Heart left ventricle (tissue), 16 donors: ENCODE measurements at places on chromosomes 12 and 14. TPM values are rescaled to one million over a fixed set of nuclear protein-coding genes. Genes with fewer than 3 reads are reported as not detected.
A peak's percentile ranks its signal among the peaks of the same experiment; 100 is the strongest.

DNA sequence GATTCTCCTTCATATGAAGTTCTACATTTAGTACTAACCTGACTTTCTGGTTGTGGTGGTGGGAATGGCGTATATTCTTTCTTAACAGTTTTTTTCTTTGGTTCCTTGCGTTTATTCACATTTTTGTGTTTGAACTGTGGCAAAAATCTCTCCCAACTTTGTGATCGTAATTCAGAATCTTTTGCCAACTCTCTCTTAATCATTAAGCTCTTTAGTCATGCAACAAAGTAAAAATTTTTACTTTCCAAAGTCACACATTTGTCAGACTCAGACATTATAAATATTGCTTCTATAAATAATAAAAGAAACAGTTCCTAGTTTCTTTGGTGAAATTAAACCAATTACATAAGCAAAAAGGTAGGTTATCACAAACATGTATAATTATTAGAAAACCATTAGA lies 7.5 kb downstream of the KRR1 start:
- H3K4me1 ChIP-seq = no peaks in the 10 kb centered on the region
- no peak overlapping the region for H3K27ac ChIP-seq
- H3K36me3 ChIP-seq = peaks cover 89% of the 10 kb centered on the region
- no peaks in the 10 kb centered on the region for H3K27me3 ChIP-seq
- H3K4me3 ChIP-seq = no peak overlapping the region

DNA sequence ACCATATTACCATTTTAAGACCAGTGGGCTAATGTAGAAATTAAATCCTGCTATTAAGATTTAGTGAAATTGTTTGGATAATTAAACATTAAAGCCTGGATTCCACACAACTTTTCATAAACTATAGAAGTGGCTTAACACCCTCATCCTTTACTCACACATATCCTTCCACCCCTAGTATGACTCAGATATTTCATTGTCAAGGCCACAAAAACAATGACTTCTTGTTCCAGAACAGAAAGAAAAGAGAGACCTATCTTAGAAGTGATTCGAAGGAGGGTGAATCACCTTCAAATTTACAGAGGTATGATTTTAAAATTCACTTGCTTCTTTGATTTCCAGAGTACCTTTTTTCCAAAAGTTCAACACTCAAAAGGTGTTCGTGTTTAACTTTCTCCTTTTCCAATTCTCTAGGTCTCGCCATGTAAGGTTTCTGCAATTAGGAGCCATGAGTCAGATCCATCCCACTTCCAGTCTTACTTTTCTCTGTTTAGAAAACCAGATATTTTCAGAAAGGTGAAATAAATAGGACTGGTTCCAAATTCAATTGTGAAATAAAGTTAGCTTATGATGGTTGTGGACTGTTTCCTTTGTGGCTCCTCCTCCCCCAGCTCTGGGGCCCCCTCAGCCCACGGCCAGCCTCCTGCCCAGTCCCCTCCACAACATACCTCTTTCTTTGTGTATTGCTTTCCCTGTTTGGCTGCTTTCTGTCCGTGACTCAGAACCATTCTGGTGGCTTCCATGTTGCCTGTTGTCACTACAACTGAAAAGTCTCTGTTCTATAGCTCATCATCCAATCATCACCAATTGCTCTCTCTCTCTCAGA lies 24.6 kb upstream of the MGP start:
- no peaks in the 10 kb centered on the region for H3K36me3 ChIP-seq
- no peak overlapping the region for H3K27ac ChIP-seq
- H3K27me3 ChIP-seq = no peaks in the 10 kb centered on the region
- no peak overlapping the region for H3K4me3 ChIP-seq
- H3K4me1 ChIP-seq = peaks cover 7% of the 10 kb centered on the region
- DNase-seq = no peak

- no peaks in the 10 kb centered on the region for H3K36me3 ChIP-seq
- peaks cover 8% of the 10 kb centered on the region for H3K27me3 ChIP-seq
- peak overlapping the region; percentile 28 for H3K27ac ChIP-seq
- H3K4me1 ChIP-seq = peaks cover 4% of the 10 kb centered on the region
- H3K4me3 ChIP-seq = peak overlapping the region; percentile 51
These were observed 352 bp downstream of the PLXNC1 start for GRCh38 chr12:94148739-94149118.

DNA sequence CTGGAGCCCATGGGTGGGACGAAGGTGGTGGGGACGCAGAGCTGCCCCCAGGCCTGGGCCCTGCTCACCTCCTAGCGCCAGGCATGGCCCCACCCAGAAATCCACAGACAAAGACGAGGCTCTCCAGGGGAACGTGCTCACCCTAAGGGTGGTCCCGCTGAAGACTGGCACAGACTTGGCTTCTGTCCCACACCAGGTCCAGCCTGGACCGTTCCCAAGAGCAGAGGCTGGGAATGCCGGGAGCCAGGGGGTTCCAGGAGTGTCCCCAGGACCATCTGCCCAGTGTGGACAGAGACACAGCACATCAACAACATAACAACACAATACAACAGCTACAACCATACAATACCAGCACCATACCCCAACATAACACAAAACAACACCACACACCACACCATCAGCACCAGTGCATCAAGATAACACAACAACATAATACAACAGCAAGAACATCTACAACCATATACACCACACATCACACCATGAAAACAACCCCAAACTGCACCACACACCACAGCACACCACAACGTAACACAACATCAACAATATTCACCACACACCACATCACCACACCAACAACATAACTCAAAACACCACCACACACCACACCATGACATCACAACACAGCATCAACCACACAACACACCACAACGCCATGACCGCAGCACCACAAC lies 329.6 kb downstream of the ADGRD1 start:
- no peak overlapping the region for H3K27ac ChIP-seq
- H3K36me3 ChIP-seq = no peaks in the 10 kb centered on the region
- DNase-seq = peak; percentile 29
- H3K4me3 ChIP-seq = no peak overlapping the region

DNA sequence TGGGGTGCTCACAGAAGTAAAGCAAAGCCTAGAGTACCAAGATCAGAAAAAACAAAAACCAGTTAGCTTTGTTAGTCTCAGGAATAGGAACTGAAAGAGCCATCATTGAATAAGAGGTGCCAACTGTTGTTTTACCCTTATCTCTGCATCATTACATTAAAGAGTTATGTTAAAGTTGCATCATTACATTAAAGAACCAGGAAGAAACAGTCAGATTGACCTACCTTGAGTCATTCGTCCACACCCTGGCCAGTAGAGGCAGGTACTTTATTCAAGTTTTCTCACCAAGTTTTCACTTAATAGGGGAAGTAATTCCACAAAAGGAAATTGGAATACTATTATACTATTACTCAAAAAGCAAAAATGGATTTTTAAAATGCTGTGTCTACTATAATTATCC lies 121.7 kb upstream of the CNOT2 start:
- H3K27me3 ChIP-seq = no peaks in the 10 kb centered on the region
- no peaks in the 10 kb centered on the region for H3K4me1 ChIP-seq
- DNase-seq = no peak

The CMTM5 gene
- total RNA-seq = 0.64 TPM

DNA sequence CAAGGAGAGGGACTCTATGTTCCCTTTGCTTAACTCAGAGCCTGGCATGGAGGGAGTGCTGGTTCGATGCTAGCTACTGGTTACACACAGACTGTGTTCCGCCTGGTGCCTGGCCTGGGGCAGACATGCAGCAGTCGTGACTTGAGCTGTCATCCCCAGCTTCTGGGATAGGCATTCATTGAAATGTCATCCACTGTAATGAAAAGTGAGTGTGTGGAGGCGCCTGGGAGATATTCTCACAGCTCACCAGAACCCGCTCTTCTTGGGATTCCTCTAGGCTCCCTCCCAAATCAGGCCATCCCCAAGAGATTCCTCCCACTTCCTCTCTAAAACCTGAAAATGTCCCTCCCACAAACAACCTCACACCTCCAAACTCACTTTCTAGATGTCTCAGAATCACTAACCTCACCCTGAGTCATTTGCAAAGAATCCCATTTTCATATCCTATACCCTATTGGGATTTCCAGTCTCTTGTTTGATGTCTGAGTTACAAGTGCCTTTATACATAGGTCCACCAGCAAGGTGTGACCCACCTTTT lies 82.8 kb downstream of the CRACR2A start:
- no peak for DNase-seq
- H3K27me3 ChIP-seq = no peaks in the 10 kb centered on the region
- H3K27ac ChIP-seq = no peak overlapping the region
- H3K36me3 ChIP-seq = no peaks in the 10 kb centered on the region
- no peak overlapping the region for H3K4me3 ChIP-seq
